ENCODE measurements at places on chromosomes 7 and 10. TPM values are rescaled to one million over a fixed set of nuclear protein-coding genes. Genes with fewer than 3 reads are reported as not detected.
A peak's percentile ranks its signal among the peaks of the same experiment; 100 is the strongest.

Gene PNLIPRP3
- total RNA-seq: not detected

Gene ERCC6
- total RNA-seq: 19.2 TPM

Gene CPA1
- not detected for total RNA-seq

DNA sequence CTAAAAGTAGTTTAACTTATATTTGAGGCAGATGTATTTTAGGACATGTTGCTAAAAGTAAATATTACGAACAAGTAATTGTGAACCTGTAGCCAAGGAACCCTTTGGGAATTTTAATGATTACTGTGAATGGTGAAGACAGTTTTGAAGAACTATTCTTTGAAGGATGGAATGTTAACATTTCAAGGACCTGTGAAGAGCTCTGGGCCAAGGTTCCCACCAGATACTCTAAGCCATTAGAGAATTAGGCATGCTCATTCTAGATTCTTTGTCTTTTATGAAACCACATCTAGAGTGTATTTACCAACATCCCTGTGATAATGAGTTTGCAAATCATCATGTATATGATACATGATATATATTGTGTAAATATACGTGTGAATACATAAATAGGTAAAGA, 99.8 kb downstream of the SEPTIN7 start:
- no peaks in the 10 kb centered on the region for H3K27me3 ChIP-seq
- H3K4me3 ChIP-seq: no peak overlapping the region
- no peak for DNase-seq
- H3K36me3 ChIP-seq: peaks cover 20% of the 10 kb centered on the region
- H3K4me1 ChIP-seq: peaks cover 6% of the 10 kb centered on the region
- no peak overlapping the region for H3K27ac ChIP-seq

- H3K27me3 ChIP-seq: peaks cover 29% of the 10 kb centered on the region
- H3K4me3 ChIP-seq: peak within 1 kb of the TSS; percentile 42
- no peak for DNase-seq
- no peaks in the 10 kb centered on the region for H3K36me3 ChIP-seq
These were observed at the start of gene AEBP1 for GRCh38 chr7:44103923-44104859. TSS of gene AEBP1 (plus strand) at chr7:44104345. CDS start at chr7:44104666, 321 bp downstream.

- H3K4me3 ChIP-seq: no peak within 1 kb of the TSS
- H3K4me1 ChIP-seq: peaks cover 3% of the 10 kb centered on the region
- peaks cover 60% of the 10 kb centered on the region for H3K27me3 ChIP-seq
- no peaks in the 10 kb centered on the region for H3K36me3 ChIP-seq
- H3K27ac ChIP-seq: no peak within 1 kb of the TSS
- no peak for DNase-seq
These were observed at the start of gene LRMDA for GRCh38 chr10:75431180-75432111. TSS of gene LRMDA (plus strand) at chr10:75431624.

GRCh38 chr7:27671675-27672074, 9.0 kb upstream of the HIBADH start:
- DNase-seq: no peak
- H3K27ac ChIP-seq: no peak overlapping the region
- no peaks in the 10 kb centered on the region for H3K4me1 ChIP-seq
- H3K4me3 ChIP-seq: no peak overlapping the region
- H3K27me3 ChIP-seq: peaks cover 3% of the 10 kb centered on the region

GRCh38 chr10:78849115-78849514, 219.7 kb upstream of the ZMIZ1 start:
- no peaks in the 10 kb centered on the region for H3K36me3 ChIP-seq
- H3K4me1 ChIP-seq: no peaks in the 10 kb centered on the region

- no peak overlapping the region for H3K27ac ChIP-seq
- DNase-seq: no peak
- no peaks in the 10 kb centered on the region for H3K36me3 ChIP-seq
- H3K4me3 ChIP-seq: no peak overlapping the region
- peaks cover 3% of the 10 kb centered on the region for H3K27me3 ChIP-seq
These were observed 220.0 kb downstream of the LRMDA start for GRCh38 chr10:75651417-75651816.

GRCh38 chr7:128737867-128738385, 1.2 kb upstream of the CALU start:
- H3K27ac ChIP-seq: no peak overlapping the region
- H3K27me3 ChIP-seq: no peaks in the 10 kb centered on the region
- peaks cover 33% of the 10 kb centered on the region for H3K4me1 ChIP-seq
- H3K36me3 ChIP-seq: peaks cover 7% of the 10 kb centered on the region
- DNase-seq: no peak
